Activated CD4-positive, alpha-beta memory T cell treated with anti-CD3 and anti-CD28 coated beads, Interleukin-2, amount 10 ng/mL, durations not matched to agents 7 days and 5 days (primary cell): ENCODE measurements at places on chromosomes 7 and 10.
A peak's percentile ranks its signal among the peaks of the same experiment; 100 is the strongest.

DNA sequence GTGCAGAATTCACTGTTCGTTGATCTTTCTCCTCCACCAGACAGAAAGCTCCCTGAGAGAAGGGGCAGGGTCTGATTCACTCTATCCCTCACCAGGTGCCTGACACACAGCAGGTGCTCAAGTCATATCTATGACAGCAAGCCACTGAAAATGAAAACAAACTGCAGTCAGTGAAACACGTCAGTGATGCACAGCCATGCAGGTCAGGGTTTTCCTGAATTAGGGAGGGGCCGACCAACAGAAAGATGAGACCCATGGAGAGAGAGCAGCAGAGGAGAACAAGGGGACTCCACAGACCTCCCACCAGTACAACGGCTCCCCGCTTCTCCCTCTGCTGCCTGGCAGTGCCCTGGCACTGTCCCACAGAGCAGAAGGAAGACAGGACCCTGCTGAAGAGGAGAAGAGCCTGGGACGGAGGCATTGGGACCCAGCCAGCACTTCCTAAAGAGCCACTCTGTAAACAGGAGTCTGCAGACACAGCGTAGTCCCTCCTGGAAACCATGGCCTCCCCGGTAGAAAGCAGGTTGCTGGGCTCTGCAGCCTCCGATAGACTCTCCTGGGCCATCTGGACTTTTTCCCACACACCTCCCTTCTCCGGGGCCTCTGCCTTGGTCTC is 50.3 kb downstream of the FAM53B start:
- no peak for DNase-seq

DNA sequence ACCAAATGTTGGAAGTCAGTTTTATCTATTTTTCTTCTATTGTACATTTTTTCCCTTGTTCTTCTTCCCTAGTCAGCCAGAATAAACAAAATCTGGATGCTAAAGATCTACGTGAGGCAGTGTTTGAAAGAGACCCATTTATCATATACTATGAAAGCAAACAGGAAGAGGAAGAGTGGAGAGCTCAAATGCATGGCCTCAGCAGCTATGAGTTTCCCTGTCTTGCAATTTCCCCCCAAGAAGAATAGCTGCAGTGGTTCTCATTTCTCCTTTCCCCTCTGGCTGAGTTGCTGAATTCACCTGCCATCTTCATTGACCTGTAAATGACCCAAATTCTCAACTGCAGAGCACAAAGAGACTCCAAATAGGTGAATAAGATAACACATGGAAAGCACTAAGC is 347.1 kb upstream of the NRP1 start:
- no peak for DNase-seq

GRCh38 chr10:130108934-130109604 is 1.6 kb downstream of the C10orf143 start:
- peak; percentile 42 for DNase-seq

GRCh38 chr10:89518876-89519842 is 16.2 kb downstream of the SLC16A12 start:
- no peak for DNase-seq

DNA sequence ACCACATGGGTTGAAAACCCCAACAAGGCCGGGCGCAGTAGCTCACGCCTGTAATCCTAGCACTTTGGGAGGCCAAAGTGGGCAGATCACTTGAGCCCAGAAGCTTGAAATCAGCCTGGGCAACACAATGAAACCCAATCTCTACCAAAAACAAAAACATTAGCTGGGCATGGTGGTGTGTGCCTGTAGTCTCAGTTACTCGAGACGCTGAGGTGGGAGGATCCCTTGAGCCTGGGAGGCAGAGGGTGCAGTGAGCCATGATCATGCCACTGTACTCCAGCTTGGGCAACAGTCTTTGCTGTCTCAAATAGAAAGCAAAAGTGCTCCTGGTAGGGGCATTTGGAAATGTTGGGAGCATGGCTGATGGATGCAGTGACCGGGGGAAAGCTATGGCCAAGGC is 209.6 kb upstream of the PLXNA4 start:
- DNase-seq = no peak

GRCh38 chr10:118511711-118512110 is 83.7 kb downstream of the PRLHR start:
- DNase-seq = no peak

- no peak for DNase-seq
Measured at GRCh38 chr7:105297309-105297708, 91.4 kb downstream of the SRPK2 start.

DNA sequence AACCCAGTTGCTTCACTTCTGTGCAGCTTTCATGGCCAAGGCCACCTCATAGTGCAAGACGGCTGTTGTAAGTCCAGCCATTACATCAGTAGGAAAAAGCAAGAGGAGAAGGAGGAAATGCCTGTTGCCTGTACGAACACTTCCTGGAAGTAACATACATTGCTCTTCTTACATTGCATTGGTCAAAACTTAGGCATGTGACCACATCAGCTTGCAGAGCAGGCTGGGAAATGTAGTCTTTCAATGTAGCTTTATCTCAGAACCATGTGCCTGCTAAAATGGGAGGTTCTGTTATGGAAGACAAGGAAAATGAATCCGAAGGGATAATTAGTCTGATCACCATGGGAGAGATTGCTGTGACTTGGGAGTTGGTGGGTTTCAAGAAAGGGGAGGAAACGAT is 4.3 kb downstream of the SLC29A3 start:
- DNase-seq = no peak

- DNase-seq = no peak
Measured at GRCh38 chr10:75708060-75708459, 276.6 kb downstream of the LRMDA start.

DNA sequence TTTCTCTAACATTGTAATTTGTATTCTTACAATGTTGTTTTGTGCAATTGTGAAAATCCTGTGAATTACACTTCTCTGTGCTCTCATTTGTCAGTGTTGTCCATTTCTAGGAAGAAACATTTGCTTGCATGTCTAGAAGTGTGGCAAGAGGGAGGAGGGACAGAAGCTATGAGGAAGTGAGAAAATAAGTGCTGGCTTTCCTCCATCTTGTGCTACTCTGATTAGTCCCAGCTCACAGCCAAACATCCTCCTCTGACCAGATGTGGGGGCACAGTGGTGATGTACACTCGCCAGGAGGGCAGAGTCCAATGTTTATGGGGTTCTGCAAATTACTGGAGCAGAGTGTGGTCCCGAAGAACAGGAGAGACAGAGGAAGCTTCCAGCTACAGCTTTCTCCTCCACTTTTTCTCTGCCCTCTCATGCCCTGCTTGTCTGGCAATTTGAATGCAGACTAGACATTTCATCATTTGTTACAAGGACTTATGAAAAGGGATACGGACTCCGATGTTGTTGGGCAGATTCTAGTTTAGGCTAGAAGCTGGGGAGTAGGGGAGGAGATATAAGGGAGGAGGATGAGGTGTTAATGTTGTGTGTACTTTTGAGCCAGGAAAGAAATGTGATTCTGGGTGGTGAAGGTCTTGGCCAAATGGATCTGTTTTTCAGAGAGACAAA is 131.0 kb upstream of the C1GALT1 start:
- DNase-seq = no peak

- DNase-seq = no peak
Measured at GRCh38 chr7:151930695-151931094, 25.6 kb upstream of the GALNTL5 start.
